ENCODE measurements at places on chromosomes 16 and 17.

DNA sequence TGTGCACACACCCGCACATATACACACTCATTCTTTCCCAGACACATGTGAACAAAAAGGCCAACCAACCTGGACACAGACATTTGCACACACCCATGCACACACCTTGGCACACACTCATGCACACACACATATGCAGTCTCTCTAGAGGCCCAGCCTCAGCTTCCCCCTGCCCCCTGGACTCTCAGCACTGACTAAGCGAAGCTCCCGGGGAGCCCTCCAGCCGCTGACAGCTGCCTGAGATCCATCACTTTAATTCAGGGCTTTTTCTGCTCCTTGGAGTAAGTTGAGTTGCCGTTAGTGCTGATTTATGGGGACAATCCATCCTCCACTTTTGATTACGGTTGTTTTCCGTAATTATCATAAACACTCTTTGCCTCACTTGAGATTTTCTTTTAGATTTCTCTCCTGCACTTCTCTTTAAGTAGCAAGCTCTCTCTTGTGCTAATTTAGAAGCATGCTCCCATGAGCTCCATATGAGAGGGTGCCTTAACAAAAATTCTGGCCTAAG is 158.6 kb upstream of the CDC42EP4 start:
- no peak for DNase-seq

- peak; percentile 58 for DNase-seq
Observed at GRCh38 chr16:67842509-67843342, 606 bp downstream of the THAP11 start.

DNA sequence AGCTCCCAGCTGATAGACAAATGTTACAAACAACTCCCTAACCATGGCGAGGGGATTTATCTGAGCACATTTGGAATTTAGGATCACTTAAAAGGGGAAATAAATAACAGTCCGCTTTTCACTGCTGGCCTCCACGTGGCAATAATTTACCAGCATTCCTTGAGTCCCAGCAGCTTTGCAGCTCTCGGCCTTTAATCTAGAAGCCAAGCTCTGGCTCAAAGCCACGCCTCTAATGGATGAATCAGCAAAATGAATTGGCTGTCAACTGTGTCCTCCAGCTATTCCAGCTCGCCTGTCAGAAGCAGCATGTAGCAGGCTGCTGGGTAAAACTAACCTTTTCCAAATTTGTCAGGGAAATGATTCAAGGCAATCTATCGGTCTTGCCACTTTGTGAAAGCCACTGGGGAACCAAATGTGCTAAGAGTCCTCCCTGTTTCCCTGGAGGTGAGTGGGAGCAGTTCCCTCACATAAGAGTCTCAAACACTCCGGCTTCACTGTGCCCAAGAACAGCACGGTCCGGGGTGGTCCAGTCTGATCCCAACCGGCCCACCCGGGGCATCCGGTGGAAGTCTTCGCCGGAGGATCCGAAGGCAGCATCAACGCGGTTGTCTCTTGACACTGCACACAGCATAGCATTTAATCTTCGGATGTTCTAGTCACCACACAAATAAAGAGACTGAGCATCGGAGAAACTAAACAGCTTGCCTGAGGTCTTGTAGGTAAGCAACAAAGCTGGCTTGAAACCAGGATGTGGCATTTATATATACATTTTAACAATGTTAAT is 143.3 kb downstream of the PARN start:
- DNase-seq: peak; percentile 51

GRCh38 chr16:48049847-48050246 is 105.9 kb downstream of the ABCC12 start:
- DNase-seq: no peak

GRCh38 chr17:64273006-64273405 is 9.9 kb upstream of the TEX2 start:
- DNase-seq: no peak

DNA sequence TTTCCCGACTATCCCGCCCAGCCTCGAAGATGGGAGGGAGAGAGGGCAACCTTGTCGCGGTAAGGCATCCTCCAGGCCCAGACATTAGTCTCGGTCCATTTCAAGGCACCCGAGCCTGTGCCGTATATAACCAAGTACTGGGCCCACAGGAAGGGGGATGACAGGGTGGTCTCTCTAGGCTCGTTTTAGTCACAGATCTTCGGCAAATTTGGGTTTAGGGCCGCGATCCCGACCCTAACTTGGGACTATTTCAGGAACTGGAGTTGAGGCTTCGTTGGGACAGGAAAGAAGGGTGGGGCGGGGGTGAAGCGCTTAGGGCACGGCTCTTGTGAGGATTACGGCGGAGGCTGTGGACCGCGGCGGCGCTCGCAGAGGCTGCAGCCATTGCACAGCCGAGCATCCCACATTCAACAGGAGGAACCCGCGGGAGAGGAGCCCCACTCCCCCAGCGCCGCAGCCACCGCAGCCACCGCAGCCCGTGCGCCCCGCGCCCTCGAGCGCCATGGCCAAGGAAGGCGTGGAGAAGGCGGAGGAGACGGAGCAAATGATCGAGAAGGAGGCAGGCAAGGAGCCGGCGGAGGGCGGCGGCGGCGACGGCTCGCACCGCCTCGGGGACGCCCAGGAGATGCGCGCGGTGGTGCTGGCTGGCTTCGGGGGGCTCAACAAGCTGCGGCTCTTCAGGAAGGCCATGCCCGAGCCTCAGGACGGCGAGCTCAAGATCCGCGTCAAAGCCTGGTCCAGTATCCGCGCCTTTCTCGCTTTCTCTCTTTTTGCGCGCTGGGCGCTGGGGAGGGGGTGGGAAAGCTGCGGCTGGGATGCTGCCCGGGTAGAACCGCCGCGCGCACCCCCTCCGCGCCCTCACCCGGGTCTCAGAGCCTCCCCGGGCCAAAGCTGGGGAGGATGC is at the start of gene VAT1L:
Gene VAT1L (plus strand): TSS at position 384 of the 904 bp plus-strand sequence. CDS start 119 bp downstream, at position 503.
- DNase-seq: peak; percentile 7

- DNase-seq: no peak
Observed at GRCh38 chr16:85459529-85460251, 153.4 kb upstream of the GSE1 start.

DNA sequence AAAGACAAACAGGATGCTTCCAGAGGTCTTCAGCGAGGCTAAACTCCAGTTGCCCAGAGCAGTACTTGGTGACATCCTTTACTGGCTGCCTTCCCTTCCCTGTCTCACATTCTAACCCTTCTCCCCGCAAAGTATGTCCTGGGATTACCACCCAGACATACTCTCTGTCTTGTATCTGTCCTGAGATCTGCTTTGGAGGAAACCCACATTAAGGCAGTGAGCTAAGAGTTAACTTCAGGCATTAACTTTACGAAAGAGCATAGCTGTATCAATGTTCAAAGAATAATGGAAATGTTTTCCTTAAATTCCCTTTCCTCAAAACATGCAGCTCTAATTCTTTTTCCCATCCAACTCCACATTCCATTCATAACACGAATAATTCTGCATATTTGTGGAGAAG is 385.2 kb downstream of the NPIPA8 start:
- DNase-seq: no peak

GRCh38 chr16:75074920-75075687 is 41.5 kb downstream of the LDHD start:
- DNase-seq: no peak

- DNase-seq: no peak
Observed at GRCh38 chr16:84214451-84215066, 23.6 kb downstream of the ADAD2 start.

DNA sequence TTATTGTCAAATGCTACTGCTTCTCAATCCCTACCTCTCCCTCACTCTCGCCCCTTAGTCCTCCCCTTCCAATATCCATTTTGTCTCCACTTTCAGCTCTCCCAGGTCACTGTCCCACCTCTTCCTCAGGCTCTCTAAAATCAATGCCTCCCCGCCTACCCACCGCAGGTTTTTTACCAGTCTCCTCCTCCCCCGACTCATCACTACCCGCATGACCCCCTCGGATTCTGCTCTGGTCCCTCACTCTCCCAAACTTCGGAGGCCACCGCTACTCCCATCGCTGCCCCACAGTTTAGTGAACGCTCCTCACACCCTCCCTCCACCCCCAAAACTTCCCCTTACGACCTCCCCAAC is 513 bp downstream of the CRLF3 start:
- peak; percentile 46 for DNase-seq

GRCh38 chr16:81380932-81381331 is 63.7 kb upstream of the CMIP start:
- DNase-seq: no peak

GRCh38 chr17:48299760-48300159 is 130.3 kb downstream of the SKAP1 start:
- DNase-seq: no peak

DNA sequence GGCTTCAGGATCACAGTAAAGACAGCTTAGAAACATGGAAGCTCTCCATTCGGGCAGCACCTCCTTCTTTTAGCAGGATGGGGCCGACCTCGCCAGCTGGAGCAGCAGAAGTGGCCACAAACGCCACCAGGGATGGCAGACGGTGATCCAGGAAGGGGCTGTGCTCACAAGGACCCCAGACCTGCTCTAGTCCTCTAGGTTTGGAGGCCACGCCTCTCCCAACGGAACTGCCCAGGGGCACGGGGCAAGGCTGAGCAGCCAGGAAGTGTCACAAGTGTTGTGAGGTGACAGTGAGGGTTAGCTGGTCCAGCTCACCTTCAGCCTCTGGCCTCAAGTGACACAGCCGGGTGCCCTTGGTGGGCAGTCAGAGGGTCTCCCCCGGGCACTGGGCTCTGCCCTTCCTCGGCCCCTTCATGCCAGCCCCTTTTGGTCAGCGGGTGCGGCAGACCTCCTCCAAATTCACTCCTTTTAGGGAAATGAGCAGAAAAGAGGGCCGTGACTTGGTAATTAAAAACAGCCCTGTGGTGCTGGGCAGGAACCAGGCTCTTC is 20.4 kb downstream of the CEP295NL start:
- DNase-seq: no peak

GRCh38 chr16:50316102-50316847 is 49.9 kb downstream of the ADCY7 start:
- DNase-seq: no peak

GRCh38 chr17:37475731-37476420 is 13.8 kb upstream of the DUSP14 start:
- DNase-seq: no peak

- no peak for DNase-seq
Observed at GRCh38 chr17:44210342-44211192, 8.9 kb downstream of the UBTF start.
